ENCODE measurements at places on chromosomes 6 and 20.

DNA sequence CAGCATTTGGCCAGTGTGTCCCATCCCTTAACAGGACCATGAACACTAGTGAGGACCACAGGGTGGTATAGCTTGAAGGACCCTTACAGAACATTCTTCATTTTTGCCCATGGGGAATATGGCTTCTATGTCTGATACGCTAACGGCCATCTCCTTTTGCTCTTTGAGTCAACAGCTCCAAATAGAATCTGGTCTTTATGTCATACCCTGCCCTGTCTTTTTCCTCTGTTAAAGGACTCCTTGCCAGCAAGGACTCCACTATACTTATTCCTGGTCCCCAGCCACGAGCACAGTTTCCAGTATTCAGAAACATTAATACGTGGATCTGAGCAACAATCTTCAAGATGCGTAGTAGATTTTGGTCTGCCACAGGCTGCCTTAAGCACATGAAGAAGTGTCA lies 22.5 kb downstream of the SERPINB1 start:
- DNase-seq: no peak

- DNase-seq: no peak
Measured at GRCh38 chr6:33642897-33643296, 21.8 kb downstream of the ITPR3 start.

GRCh38 chr6:123805921-123806320 lies 2.3 kb downstream of the NKAIN2 start:
- DNase-seq: no peak

DNA sequence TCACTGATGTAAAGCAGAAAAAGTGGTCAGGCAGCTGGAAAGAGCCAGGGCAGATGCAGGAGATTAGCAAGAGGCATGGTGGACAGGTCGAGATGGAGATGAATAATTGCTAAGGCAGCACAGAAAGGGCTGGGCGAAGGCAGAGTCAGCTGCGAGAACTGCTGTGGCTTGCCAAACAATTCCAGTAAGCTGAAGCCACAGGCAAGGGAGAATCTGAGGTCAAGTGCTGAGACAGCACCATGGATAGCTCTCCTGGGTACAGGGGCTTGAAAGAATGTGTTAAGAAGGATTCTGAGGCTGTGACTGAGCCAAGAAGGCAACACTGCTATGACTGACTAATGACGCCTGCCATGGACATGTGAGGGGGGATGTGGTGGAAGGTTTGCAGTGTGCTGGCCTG lies 220.8 kb upstream of the FOXA2 start:
- DNase-seq: no peak

GRCh38 chr6:9789201-9789600 lies 625.7 kb downstream of the TFAP2A start:
- DNase-seq: no peak

GRCh38 chr6:153511896-153512496 lies 380.9 kb upstream of the RGS17 start:
- DNase-seq: peak; percentile 65

- DNase-seq: no peak
Measured at GRCh38 chr6:156427345-156427744, 349.8 kb upstream of the ARID1B start.

DNA sequence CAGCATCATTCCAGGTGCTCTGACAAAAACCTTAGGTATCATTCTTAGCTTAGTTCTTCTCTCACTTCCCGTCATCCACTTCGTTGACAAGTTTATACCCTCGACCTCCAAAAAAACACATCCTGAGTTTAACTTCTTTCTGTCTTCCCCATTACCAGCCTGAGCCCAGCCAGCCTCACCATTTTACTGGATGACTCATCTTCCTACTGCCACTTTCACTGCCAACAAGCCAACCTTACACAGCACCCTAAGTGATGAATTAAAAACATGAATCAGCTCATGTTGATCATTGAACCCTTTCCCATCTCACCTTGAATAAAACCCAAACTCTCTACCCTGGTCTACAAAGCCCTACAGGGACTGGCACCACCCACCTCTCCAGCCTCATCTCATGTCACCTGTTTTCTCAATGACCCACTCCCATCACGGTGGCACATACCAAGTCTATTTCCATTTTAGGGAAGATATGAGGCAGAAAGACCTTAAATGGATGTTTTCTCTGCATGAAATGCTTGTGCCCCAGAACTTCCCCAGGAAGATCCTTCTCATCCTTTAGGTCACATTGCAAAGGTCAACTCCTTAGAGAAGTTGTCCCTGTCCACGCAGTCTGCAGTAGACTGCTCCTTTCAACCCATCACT lies 9.9 kb upstream of the UST start:
- DNase-seq: no peak

DNA sequence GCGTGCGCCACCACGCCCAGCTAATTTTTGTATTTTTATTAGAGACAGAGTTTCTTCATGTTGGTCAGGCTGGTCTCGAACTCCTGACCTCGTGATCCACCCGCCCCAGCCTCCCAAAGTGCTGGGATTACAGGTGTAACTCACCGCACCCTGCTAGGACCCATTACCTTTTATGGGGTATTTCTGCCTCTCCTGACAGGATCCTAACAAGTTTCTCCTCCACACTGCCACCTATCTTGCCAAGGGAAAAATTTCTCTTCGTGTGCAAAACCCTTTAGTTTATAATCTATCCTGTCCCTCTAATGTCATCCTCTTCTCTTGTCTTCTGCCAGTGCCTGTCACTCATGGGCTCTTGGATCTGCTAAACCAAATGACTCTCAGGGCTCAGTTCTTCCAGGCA lies 1.9 kb downstream of the STMND1 start:
- DNase-seq: no peak

- DNase-seq: no peak
Measured at GRCh38 chr6:63816401-63816981, 180.9 kb downstream of the PHF3 start.

DNA sequence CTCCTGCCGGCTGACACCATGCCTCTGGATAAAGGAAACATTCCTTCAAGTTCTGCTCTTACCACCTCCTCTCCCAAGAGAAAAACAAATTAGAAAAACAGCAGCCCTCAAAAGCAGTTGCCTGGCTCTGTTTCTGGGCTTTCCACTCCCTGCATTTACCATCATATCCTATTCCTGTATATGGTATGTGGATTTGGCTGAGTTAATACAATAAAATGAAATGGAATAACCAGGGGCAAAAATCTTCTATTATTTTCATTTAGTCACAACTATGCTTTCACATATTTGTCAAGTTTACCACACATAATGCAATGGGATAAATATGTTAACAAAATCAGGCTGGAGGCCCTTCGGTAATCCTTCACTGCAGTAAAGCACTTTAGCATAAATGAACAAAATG lies 34.3 kb downstream of the COL12A1 start:
- no peak for DNase-seq
